ENCODE measurements at places on chromosomes 3 and 15.
A peak's percentile ranks its signal among the peaks of the same experiment; 100 is the strongest.

GRCh38 chr3:124848300-124848699 lies 38.9 kb downstream of the ITGB5 start:
- DNase-seq: no peak

DNA sequence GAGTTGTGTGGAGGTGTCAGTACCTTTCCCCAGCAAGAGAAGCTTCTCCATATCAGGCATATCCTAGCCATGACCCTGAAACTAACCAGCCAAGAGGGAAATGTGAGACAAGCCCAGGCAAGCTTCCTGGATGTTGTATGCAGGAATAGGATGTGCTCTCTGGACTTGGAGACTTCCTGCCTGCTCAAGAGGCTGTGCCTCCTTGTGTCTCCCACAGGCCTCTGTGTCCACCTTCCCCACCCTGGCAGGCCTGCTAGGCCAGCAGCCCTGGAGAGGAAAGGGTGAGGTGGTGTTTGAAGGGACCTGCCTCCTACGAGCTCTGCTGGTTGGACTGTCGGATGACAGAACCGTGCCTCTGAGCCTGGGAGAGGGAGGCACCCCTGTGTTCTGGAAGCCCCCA lies 2.1 kb upstream of the DYNLT2B start:
- DNase-seq: no peak

DNA sequence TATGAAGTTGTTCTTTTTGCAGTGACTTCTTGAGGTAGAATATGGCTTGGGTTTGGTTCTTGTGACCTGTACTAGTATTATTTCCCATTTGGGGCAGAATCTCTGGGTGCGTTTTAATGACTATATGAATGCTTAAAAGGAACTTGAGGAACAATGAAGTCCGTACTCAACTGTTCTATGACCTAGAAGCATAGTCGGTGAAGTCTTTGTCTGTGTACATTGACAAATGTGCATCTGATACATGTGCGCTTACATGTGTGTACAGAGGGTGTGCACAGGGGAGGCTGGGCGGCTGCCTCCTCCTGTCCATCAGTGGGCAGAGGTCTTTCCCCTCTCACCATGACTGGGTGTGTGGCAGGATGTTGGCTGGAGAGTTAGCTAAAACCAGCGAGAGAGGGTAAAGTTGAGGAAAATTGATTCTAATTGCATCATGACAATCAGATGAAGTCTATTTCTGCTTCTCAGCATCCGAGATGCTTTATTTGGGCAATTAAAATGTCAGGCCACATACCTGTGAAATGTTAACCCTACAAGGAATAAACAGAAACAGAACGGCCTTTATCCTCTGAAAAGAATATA lies 1.0 kb upstream of the NR2F2 start:
- DNase-seq: no peak

DNA sequence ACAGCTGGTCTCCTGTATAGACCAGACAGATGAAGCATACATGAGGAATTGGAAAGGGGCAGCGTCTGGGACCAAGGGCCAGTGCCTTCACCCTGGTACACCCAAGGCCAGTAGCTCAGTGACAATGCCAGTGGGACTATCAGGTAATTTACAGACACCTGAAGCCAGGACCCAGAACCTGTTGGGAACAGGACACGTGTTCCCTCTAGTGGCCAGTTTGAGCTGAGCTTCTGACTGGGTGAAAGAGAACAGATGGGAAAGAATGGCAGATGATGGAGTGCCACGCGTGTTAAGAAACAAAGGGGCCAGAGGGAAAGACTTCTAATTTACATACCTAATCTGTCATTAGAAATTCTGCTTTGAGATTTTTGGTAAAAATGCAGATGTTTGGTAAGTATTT lies 5.1 kb upstream of the SLC25A38 start:
- peak; percentile 11 for DNase-seq

DNA sequence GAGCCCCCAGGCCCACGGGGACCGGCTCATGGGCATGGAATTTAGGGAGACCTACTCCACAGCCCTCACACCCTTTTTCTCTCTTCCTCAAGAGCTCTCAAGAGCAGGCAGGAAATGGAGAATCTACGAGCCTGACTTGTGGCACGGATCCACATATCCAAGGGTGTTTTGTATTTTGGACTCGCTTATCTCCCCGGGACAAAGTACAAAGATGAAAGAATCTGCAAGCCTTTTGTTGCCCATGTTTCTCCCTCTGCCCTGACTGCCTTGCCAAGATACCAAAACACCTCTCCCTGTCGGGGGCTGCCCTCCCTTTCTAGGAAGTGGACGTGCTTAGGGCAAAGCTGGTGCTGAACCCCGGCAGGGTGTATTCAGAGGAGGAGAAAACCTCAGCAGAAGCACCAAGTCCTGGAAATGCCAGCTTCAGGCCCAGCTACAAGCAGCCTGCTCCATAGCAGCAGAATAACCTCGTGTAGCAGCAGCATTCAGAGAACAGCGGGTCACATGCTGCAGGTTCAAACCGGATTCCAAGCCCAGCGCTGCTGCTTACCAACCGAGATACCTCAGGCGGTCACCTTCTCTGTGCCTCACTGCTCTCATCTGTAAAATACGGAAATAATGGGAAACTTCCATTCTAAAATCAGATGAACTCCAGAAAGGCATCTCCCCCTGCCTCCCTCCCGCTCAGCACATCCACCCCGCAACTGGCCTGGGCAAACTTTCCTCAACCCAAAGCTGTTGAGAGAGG lies 35.2 kb downstream of the DNASE1L3 start:
- DNase-seq: no peak
